ENCODE measurements at places on chromosomes 5 and 9.

- DNase-seq = no peak
These were observed 127.1 kb downstream of the DIRAS2 start for GRCh38 chr9:90515510-90515909.

- DNase-seq = peak; percentile 23
These were observed 193.3 kb downstream of the NTRK2 start for GRCh38 chr9:84862810-84863287.

- peak; percentile 3 for DNase-seq
These were observed 395.0 kb upstream of the SMARCA2 start for GRCh38 chr9:1619915-1620710.

DNA sequence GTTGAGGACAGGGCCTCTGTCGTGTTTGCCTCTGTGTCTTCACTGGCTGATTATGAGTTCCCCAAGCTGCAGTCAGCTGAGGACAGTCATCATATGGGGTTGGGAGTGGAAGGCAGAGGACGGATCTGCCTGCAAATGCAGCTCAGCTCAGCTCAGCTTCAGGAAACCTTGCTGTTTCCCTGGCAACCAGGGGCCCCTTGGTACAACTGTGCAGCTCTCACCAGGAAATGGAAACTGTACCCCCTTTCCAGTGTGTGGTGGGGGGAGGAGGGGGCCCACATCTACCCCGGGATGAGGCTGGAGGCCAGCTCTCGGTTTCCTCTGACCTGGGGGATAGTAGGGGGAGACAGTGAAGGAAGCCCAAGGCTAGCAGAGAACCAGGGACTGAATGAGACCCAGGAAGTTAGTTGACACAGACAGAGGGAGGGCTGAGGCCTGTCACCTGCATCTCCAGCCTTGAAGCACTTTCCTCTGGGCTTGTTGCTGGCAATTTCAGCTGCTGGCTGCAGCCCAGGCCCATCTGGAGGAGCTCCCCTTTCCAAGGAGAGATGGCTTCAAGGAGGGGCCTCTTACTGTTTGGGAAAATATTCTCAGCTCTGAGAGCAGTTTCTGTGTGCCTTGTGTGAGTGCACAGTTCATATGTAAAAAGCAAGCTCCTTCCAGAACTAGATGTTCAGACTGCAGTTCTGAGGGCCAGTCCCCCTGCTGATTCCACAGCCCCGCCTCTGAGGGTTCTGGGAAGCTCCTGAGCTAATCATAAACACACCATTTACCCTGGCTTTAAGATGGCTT lies 6.9 kb downstream of the ANXA6 start:
- peak; percentile 62 for DNase-seq

DNA sequence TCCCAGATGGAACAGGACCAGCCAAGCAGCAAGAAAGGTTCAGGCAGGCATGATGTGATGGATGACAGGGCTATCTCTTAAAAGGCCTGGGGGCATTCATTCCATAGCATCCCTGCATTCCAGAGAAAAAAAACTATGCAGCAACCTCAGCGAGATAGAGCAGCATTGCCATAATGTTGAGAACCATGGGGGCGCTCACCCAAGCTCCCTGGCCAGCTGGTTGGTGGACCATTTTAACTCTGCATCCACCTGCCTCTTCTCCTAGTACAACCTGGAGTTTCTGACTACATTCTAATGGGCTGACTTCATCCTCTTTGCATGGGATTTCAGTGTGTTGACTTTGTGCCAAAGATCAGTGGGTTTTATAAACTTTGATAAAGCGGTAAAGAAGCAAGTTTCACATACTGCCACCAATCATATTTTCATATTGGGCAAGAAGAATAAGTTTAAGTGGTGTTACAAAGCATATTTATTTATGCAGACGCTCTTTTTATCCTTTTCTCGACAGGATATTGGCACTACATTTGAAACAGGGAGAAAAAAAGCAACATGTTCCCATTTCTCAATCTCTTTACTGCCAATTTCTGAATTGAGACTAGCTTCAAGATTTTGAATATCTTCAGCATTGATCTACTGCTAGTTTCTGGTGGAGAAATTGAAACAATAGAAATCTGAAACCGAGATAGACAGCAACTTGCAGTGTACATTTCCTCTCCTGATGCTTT lies 378.3 kb upstream of the WWC1 start:
- DNase-seq = peak; percentile 6

- no peak for DNase-seq
These were observed 135.6 kb upstream of the RORB start for GRCh38 chr9:74361508-74361907.
